CD8-positive, alpha-beta T cell (primary cell): ENCODE measurements at places on chromosomes 16 and 17. TPM values are rescaled to one million over a fixed set of nuclear protein-coding genes. Genes with fewer than 3 reads are reported as not detected.

Gene PRDM7
- total RNA-seq = not detected

Gene KRTAP16-1
- 1.1 TPM for total RNA-seq

Gene EVPLL
- not detected for total RNA-seq

Gene C16orf78
- total RNA-seq = not detected

Gene GGA3
- 107 TPM for total RNA-seq

Gene DUSP14
- 6.8 TPM for total RNA-seq

Gene ZFP3
- 2.6 TPM for total RNA-seq

Gene KRTAP9-2
- not detected for total RNA-seq

DNA sequence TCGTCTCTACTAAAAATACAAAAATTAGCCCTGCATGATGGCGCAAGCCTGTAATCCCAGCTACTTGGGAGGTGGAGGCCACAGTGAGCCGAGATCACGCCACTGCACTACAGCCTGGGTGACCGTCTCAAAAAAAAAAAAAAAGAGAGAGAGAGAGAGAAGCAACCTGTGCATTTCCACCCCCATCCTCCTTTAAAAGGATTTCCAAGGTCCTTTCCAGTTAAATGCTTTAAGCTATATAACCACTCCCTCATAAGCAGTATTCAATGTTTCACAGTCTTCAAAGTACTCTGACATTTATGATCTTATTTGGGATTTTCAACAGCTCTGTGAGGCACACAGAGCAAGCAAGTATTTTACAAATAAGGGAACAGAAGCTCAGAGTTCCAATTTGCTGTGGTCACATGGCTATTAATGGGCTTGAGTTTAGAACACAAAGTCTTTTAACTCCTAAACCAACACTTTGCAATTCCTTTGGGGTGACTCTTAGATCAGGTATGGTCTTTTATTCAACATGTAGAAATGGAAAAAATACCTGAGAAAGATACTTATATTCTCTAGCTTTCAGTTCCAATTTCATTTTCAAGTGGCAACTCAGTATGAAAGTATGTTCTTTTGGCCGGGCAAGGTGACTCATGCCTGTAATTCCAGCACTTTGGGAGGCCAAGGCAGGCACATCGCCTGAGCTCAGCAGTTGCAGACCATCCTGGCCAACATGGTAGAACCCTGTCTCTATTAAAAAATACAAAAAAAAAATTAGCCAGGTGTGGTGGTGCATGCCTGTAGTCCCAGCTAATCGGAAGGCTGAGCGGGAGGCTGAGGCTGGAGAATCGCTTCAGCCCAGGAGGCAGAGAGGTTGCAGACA, 31.3 kb downstream of the SPOP start:
- DNase-seq = no peak

DNA sequence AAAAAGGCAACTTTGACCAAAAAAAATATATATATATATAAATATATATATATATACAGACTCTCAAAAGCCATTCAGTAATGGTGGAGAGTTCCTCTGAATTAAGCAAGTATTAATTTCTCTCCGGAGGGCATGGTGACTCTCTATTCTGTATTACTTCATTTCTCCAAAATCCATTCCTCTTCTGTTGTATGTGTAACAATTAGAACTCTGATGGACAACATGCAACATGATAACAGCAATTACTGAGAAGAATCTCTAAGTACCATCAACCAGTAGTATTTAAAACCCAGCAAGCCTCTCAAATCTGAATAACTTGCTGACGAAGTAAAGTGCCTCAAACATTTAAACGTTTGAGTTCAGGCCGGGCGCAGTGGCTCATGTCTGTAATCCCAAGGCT, 2.3 kb downstream of the GRB2 start:
- DNase-seq = no peak

- DNase-seq = no peak
Observed at GRCh38 chr17:9235346-9235745, 214.0 kb downstream of the NTN1 start.

DNA sequence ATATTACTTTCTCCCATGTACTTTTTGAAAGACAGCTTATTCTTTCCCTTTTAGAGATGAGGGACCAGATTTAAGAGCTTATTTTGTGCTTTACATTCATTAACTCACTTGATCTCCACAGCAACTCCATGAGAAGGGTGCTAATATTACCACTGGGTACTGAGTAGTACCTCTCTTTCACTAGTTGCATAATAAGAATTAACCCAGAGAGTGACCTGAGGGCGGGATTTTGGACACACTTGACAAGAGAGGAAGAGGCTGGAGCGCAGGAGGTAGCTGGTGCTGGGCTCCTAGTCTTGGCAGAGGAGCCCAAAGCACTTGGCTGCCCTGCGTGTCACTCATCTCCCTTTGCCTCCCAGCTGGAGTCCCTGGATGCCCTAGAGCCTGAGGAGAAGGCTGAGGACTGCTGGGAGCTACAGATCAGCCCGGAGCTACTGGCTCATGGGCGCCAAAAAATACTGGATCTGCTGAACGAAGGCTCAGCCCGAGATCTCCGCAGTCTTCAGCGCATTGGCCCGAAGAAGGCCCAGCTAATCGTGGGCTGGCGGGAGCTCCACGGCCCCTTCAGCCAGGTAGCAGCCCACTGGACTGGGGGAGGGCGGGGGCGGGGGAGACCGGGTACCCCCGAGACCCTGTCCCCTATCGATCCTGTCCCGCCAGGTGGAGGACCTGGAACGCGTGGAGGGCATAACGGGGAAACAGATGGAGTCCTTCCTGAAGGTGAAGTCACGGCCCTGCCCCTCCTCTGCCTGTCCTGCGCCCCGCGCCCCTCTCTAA, 1.7 kb upstream of the MAZ start:
- DNase-seq = no peak

- no peak for DNase-seq
Observed at GRCh38 chr17:683499-684254, 31.0 kb downstream of the VPS53 start.

- no peak for DNase-seq
Observed at GRCh38 chr17:17698869-17699351, 17.7 kb downstream of the RAI1 start.

- DNase-seq = no peak
Observed at GRCh38 chr16:12303653-12304052, 327.1 kb downstream of the SNX29 start.

GRCh38 chr16:27400751-27401620, 988 bp upstream of the IL21R start:
- DNase-seq = no peak

DNA sequence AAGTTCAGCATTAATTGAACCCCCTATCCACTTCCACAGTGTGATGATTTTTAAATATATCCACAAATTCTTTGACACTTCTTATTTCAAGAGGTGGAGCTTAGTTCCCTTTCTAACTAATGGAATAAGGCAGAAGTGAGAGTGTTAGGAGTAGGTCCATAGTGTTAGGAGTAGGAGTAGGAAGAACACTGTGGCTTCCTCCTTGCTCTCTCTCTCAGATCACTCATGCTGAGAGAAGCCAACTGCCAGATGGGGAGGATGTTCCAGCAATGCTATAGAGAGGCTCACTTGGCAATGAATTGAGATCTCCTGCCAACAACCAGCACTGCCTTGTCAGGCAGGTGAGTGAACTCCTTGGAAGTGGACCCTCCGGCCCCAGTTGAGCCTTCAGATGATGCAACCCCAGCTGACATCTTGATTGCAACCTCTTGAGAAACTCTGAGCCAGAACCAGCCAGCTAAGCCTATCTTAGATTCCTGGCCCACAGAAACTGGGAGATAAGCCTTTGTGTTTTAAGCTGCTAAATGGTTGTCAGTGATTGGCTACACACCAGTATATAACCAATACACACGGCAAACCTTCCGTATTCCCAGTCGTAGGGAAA, 44.3 kb downstream of the SPECC1 start:
- no peak for DNase-seq

DNA sequence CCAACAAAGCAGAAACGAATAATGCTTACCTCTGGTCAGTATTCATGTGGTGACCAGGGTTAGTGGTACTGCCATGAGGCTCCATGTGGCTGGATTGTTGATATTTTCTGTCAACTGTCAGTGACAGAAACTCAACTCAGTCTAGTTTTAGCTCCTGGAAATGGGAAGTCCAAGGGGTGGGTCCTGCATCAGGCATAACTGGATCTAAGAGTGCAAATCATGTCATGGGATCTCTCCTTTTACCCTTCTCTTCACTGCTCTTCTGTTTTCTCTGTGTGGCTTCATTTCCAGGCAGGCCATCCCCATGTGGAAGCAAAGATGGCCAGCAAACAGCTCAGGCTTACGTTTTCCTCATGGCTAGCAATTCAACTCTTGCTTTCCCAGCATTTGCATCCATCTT, 39.0 kb upstream of the DHX40 start:
- no peak for DNase-seq

- DNase-seq = no peak
Observed at GRCh38 chr16:70747703-70748631, 53.0 kb downstream of the VAC14 start.

DNA sequence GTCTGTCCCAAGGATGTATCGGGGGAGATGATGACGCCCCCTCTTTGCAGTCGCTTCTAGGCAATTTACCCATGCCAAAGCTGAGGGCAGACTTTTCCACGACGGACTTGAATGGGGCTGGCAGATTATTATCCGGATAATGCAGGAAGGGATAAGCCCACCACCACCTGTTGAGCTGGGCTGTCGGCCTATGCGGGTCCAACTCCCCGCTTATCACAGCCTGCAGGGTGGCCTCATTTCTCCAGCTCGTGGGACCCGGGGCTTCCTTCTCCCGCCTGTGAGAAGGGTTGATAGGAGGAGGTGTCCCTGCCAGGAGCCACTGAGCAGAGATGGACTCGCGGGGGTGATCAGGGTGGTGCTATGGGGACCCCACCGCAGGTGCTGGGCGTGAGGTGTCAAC, 559 bp downstream of the CACNG5 start:
- no peak for DNase-seq

DNA sequence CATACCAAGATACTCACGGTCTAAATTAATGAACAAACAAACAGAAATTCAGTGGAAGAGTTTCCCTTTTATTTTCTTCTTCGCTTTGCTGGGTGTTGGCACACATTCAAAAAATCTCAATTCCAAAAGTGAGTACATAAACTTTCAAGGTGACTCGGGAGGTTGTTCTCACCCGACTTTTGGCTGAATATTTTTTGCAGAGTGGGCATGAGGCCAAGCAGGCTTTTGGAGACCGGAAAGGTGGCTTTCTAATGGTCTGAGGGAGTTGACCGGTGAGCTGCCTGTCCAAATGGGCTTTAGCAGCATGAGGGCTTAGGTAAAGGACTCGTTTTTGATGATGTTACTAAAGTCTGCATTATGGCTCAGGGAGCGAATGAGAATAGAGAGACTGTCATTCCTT, 318.7 kb downstream of the CPPED1 start:
- no peak for DNase-seq

DNA sequence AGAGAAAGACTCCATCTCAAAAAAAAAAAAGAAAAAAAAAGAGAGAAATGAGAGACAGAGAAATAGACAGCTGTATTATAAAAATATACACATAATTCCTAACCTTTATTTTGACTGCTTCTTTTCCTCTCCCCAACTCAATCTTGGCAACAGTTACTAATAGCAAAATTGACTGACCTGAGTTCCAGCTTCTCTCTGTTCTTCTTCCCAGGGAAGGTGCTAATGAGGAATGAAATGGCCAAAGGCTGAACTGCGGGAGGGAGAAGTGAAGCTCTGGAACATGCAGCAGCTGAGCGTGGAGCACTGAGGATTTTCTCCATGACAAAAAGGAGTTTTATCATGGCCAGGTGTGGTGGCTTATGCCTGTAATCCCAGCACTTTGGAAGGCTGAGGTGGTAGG, 25.2 kb upstream of the PRKCA start:
- DNase-seq = no peak

GRCh38 chr17:82113941-82114340, 15.9 kb upstream of the FASN start:
- no peak for DNase-seq

GRCh38 chr16:57528499-57529390, 7.6 kb downstream of the CCDC102A start:
- no peak for DNase-seq

- DNase-seq = no peak
Observed at GRCh38 chr17:35377706-35378105, 4.3 kb upstream of the SLFN11 start.
